ENCODE measurements at places on chromosomes 12 and 14. TPM values are rescaled to one million over a fixed set of nuclear protein-coding genes. Genes with fewer than 3 reads are reported as not detected.

DNA sequence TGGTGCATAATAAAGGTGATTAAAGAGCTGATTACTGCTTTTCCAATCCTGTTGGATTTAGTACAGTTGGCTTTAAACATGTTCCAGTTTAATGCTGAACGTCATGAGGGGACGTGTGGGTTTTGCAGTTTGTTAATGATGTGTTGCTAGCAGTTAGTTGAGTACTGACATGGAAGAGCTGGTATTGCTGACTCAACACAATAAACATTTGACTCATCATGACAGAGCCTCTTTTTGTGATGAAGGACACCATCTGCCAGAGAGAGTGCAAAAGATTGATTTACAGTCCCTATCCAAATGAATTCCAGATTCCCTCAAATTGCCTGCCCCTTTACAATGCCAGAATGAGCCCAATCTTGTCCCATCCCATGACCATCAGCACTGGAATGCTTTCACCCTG lies 346.2 kb upstream of the PRICKLE1 start:
- DNase-seq, result no peak

MMP19 gene
- total RNA-seq, result 2.0 TPM

DNA sequence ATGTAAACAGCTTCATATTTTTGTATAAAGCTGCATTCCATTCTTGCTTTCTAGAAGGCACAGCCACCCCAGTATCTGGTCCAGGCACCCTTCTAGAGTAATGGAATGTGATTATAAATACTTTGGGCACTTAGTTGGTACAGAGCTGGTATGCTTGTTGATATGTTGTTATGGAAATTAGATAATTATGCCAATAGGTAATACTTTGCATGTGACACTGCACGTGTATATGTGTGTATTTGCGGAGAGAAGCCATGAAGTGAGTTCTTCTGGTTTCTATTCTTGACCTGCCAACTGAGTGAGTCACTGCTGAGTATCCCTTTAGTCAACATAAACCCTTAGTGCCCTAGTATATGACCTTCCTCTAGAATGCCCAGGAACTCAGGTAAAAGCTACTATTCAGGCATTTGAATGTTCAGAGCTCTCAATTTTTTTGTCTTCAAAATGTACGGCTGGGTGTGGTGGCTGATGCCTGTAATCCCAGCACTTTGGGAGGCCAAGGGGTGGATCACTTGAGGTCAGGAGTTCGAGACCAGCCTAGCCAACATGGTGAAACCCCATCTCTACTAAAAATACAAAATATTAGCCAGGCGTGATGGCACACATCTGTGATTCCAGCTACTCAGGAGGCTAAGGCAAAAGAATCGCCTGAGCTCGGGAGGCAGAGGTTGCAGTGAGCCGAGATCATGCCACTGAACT lies 6.2 kb upstream of the TCP11L2 start:
- DNase-seq, result no peak

GRCh38 chr14:102085948-102086708 lies 716 bp downstream of the HSP90AA1 start:
- peak; percentile 66 for DNase-seq

MDP1 gene
- total RNA-seq, result 9.4 TPM
